ENCODE measurements at places on chromosomes 11 and 22. TPM values are rescaled to one million over a fixed set of nuclear protein-coding genes. Genes with fewer than 3 reads are reported as not detected.

The APOA4 gene
- not detected for total RNA-seq

The OR52D1 gene
- not detected for total RNA-seq

The RAB36 gene
- 3.7 TPM for total RNA-seq

The MIOX gene
- total RNA-seq, result 0.34 TPM

The PGR gene
- total RNA-seq, result not detected

The MRGPRX4 gene
- total RNA-seq, result 1.5 TPM

The APOBEC3F gene
- total RNA-seq, result 3.5 TPM

The TCN2 gene
- total RNA-seq, result 3.1 TPM

The DRD4 gene
- total RNA-seq, result not detected

The MUC15 gene
- total RNA-seq, result 4.2 TPM

The GSTT2B gene
- 0.38 TPM for total RNA-seq

The VSIG2 gene
- not detected for total RNA-seq

The MS4A15 gene
- not detected for total RNA-seq

The MISFA gene
- not detected for total RNA-seq

The OR5B21 gene
- total RNA-seq, result not detected

The FAM89B gene
- 48.4 TPM for total RNA-seq

The HTR3A gene
- not detected for total RNA-seq

The HORMAD2 gene
- not detected for total RNA-seq

The BIK gene
- total RNA-seq, result 3.7 TPM

The PGA4 gene
- total RNA-seq, result not detected

The CRYAB gene
- not detected for total RNA-seq

The PTPRCAP gene
- total RNA-seq, result 1.4 TPM

The POTEH gene
- total RNA-seq, result 24.9 TPM

The VWCE gene
- total RNA-seq, result 0.94 TPM

The ARHGAP1 gene
- 33.6 TPM for total RNA-seq

The BAIAP2L2 gene
- total RNA-seq, result 44.1 TPM

The INS gene
- total RNA-seq, result not detected

The ZBTB44 gene
- total RNA-seq, result 17.0 TPM

The CHKB gene
- total RNA-seq, result 20.7 TPM

The MMP27 gene
- total RNA-seq, result not detected

The NDUFS8 gene
- 242 TPM for total RNA-seq

The TSPAN4 gene
- 130 TPM for total RNA-seq

The OR52E8 gene
- not detected for total RNA-seq

The NPAS4 gene
- total RNA-seq, result not detected

The TBX10 gene
- not detected for total RNA-seq

The NLRP14 gene
- total RNA-seq, result not detected

The FGF4 gene
- not detected for total RNA-seq

The HEPHL1 gene
- total RNA-seq, result not detected

The TRIM64 gene
- not detected for total RNA-seq

The SYT7 gene
- total RNA-seq, result 1.2 TPM

The OVOL1 gene
- 0.11 TPM for total RNA-seq

The OR51M1 gene
- not detected for total RNA-seq

The MTMR2 gene
- 19.7 TPM for total RNA-seq

The ST14 gene
- total RNA-seq, result 0.11 TPM

The NRGN gene
- total RNA-seq, result 13.4 TPM

The CTNND1 gene
- 98.3 TPM for total RNA-seq

The LTO1 gene
- 23.0 TPM for total RNA-seq

The SMCO4 gene
- total RNA-seq, result 14.6 TPM

The RIMBP3C gene
- total RNA-seq, result not detected

The MPEG1 gene
- total RNA-seq, result not detected
